IMR-90 (cell line): ENCODE measurements at places on chromosomes 7 and 10. TPM values are rescaled to one million over a fixed set of nuclear protein-coding genes. Genes with fewer than 3 reads are reported as not detected.

ADARB2 gene
- total RNA-seq: not detected in 2 replicates

MMS19 gene
- total RNA-seq: 55.3 and 70.1 TPM in 2 replicates

RBP4 gene
- total RNA-seq: not detected in 2 replicates

UPK3BL1 gene
- total RNA-seq: 1.6 and 2.8 TPM in 2 replicates

PON3 gene
- not detected in 2 replicates for total RNA-seq

HHEX gene
- 2.3 and 4.4 TPM in 2 replicates for total RNA-seq

DNAJC30 gene
- 1.6 and 1.7 TPM in 2 replicates for total RNA-seq

WIPF3 gene
- not detected in 2 replicates for total RNA-seq

OR2A12 gene
- total RNA-seq: not detected in 2 replicates

FAM24B gene
- 1.6 and 2.2 TPM in 2 replicates for total RNA-seq

CAMK2B gene
- total RNA-seq: 0.18 and 0.28 TPM in 2 replicates

CAMK1D gene
- total RNA-seq: 4.2 and 5.0 TPM in 2 replicates

TEX47 gene
- total RNA-seq: not detected in 2 replicates

OR2A42 gene
- total RNA-seq: not detected in 2 replicates

ACTL6B gene
- total RNA-seq: not detected in 2 replicates

TMEM196 gene
- not detected in 2 replicates for total RNA-seq

CYP2C19 gene
- total RNA-seq: not detected in 2 replicates

ST8SIA6 gene
- 0.18 and 0.56 TPM in 2 replicates for total RNA-seq

SPOCK2 gene
- not detected in 2 replicates for total RNA-seq

VPS37D gene
- total RNA-seq: 2.3 and 2.8 TPM in 2 replicates

ITPRID1 gene
- total RNA-seq: not detected in 2 replicates

DGKI gene
- 15.3 and 15.8 TPM in 2 replicates for total RNA-seq

ADAMTS14 gene
- under 0.01 TPM in 2 replicates for total RNA-seq

NAT16 gene
- not detected in 2 replicates for total RNA-seq

IDI2 gene
- total RNA-seq: not detected in 2 replicates

TRPV6 gene
- not detected in 2 replicates for total RNA-seq

RBP3 gene
- total RNA-seq: not detected in 2 replicates

CFAP70 gene
- 0.18 and 0.28 TPM in 2 replicates for total RNA-seq

ZNF485 gene
- 2.2 and 3.1 TPM in 2 replicates for total RNA-seq

FAM25G gene
- total RNA-seq: not detected in 2 replicates

MBL2 gene
- not detected in 2 replicates for total RNA-seq

CNNM1 gene
- 0.18 and 0.28 TPM in 2 replicates for total RNA-seq

ZNF503 gene
- total RNA-seq: 0.36 and 0.83 TPM in 2 replicates

TLX1 gene
- total RNA-seq: not detected in 2 replicates

BAMBI gene
- total RNA-seq: 19.4 and 20.8 TPM in 2 replicates

AVL9 gene
- total RNA-seq: 21.7 and 23.6 TPM in 2 replicates

MYPN gene
- total RNA-seq: 12.5 and 13.1 TPM in 2 replicates

ALOX5 gene
- total RNA-seq: not detected in 2 replicates

AGR2 gene
- total RNA-seq: not detected in 2 replicates

WDR86 gene
- total RNA-seq: not detected in 2 replicates

ASAH2B gene
- total RNA-seq: 4.4 and 5.0 TPM in 2 replicates

TCF7L2 gene
- 1.3 and 1.7 TPM in 2 replicates for total RNA-seq

NUP42 gene
- 17.2 and 22.6 TPM in 2 replicates for total RNA-seq

SPDYE8 gene
- not detected in 2 replicates for total RNA-seq

CALHM3 gene
- total RNA-seq: not detected in 2 replicates

CTBP2 gene
- total RNA-seq: 74.2 and 81.0 TPM in 2 replicates

NUDCD3 gene
- 58.3 and 76.0 TPM in 2 replicates for total RNA-seq

HGF gene
- 38.3 and 50.9 TPM in 2 replicates for total RNA-seq

PRSS58 gene
- not detected in 2 replicates for total RNA-seq

AMPH gene
- 3.9 and 4.2 TPM in 2 replicates for total RNA-seq

LRRC18 gene
- not detected in 2 replicates for total RNA-seq

CCDC7 gene
- total RNA-seq: 3.9 and 4.3 TPM in 2 replicates
